ENCODE measurements at places on chromosomes 1 and 21.

GRCh38 chr1:227316456-227316855, 1.8 kb downstream of the CDC42BPA start:
- no peak for DNase-seq

- DNase-seq, result no peak
Measured at GRCh38 chr1:83996621-83997020, 2.3 kb downstream of the TTLL7 start.

- DNase-seq, result no peak
Measured at GRCh38 chr1:162617513-162617912, 14.8 kb upstream of the DDR2 start.

DNA sequence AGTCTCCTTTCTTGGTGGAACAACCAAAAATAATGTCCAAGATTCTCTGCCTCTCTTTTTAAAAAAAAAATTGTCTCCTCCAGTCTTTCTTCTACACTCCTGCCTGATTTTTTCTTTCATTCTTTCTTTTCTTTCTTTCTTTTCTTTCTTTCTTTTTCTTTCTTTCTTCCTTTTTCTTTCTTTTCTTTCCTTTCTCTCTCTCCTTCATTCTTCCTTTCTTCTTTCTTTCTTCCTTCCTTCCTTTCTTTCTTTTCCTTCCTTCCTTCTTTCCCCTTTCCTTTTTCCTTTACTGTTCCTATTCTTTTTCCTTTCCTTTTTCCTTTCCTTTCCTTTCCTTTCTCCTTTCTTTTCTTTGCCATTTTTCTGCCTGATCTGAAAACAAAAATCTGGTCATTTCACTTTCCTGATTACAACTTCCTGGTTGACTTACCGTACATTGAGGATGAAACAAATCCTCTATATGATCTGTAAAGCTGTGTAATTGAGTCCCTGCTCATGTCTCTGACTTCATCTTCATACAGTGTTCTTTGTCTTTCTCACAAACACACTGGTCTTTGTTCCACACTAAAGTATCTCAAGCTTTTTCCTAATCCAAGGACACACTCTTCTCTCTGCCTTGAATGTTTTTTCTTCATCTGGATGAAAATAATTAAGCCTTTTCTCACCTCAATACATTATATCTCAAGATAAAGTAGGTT, 6.1 kb upstream of the KRTAP23-1 start:
- no peak for DNase-seq

DNA sequence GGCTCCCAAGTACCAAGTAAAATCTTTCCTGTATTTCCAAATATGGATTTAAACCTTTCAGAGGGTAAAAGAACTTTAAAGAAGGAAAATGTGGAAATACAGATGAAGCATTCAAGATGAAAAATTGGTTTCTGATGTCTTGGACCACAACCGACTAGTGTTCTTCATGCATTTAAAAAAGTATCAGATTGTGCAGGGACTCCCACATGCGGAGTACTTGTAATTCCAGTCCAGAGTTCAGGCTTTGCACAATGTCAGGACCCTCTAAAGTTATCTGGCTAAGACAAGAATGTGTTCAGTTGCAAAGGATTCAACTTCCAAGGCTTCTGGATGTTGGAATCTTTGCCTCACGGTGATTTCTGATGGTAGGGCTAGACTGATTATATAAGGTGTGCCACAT, 66.7 kb downstream of the RGL1 start:
- DNase-seq, result no peak

DNA sequence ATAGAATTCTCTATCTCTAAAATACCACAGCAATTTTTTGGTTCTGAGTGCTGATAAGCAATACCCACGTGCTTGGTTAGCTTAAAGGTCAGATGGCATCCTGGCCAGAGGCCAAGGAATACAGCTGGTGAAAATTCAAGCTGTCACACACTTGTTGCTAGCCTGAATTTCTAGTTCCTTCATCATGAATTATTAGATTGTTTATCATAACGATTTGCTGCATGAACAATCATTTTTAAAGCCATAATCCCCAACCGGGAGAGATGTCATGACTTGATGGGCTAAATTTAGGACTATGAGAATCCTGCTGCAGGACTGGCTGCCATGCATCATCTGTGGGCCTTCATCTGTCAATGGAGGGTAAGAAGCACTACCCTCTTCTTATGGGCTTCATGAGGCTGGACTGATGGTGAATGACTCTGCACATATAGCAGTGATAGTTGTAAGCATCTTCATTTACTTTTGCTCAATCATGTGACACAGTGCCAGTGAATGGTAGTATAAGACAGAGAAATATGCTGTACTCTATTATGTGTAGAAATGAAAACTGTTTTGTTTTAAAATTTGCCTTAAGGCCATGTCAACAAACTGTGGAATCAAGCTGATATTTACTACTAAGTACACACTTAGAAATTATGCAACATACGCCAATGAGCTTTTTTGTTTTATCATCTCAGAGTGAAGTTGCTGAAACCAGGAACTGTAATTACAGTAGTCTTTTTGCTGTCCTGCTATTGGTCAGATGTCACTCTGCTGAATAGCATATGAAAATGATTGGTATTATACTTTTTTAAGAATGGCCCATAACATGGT, 80.5 kb upstream of the RALGPS2 start:
- DNase-seq, result no peak

GRCh38 chr1:164587617-164588501, 28.9 kb downstream of the PBX1 start:
- no peak for DNase-seq

- no peak for DNase-seq
Measured at GRCh38 chr1:64664299-64664698, 80.6 kb upstream of the RAVER2 start.

DNA sequence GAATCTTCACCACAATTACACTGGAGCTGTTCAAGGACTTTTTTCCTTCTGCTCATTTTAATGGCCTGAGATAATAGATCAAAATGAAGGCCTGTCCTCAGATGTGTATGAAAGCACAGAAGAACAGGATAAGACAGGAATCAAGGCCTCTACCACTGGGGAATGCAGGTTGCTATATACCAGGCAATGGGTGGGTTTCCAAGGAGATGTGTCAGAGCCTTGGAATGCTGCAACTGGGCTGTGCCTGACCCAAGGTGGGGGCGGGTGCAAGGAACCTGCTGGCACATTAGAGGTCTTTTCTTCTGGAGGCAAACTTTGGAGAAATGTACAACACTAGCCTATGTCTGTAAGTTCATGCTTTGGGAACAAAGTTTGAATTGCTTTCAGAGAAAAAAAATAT, 21.7 kb upstream of the LAMC2 start:
- DNase-seq, result no peak

DNA sequence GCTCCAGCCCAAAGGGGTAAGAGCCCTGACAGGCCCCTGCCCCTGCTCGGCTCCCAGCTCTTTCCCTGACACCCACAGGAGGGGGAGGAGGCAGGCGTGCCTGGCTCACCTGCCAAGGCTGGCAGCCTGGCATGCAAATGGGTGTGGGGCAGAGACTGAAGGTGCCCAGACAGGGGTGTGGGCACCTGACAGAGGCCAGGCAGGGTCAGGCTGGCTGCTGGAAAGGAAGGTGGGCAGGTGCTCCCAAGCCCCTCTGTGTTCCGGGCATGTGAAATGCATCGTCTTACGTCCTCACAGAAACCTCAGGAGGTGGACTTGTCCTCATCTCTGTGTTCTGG, 19.4 kb upstream of the CASZ1 start:
- no peak for DNase-seq

DNA sequence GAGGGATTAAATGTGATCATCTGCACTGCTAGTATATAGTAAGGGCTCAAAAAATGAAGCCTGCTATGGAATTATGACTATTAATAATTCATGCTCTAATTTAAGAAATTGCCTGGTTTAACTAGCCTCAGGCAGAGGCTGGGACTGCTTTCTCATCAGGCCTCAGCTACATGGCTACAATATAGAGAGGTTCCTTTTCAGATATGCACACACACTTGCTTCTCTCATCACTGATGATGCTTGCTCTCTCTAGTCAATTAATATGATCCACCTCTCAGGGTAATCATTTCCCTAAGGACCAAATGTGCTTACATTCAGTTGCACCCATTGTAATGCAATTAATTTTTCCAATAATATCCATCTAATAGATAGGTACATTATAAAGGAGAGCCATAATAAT, 324.9 kb upstream of the ST6GALNAC5 start:
- DNase-seq, result no peak

DNA sequence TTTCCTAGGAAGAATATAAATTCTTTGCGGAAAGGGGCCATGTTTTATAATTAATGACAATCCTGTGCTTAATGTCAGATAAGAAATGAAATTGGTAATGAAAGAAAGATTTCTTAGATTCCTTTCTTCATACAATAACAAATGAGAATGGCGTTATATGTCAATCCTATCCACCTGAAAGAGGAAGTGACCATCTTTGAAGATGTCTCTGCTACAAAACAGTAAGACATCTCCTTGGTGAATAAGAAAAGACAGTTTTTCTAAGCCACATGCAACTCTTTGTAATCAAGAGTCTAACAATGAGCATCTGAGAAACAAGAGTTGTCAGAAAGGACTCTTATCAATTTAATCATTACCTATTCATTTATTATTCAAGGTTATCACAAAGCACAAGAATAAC, 286.0 kb downstream of the VAV3 start:
- no peak for DNase-seq

GRCh38 chr1:203145321-203146041, 18.0 kb downstream of the ADORA1 start:
- no peak for DNase-seq

DNA sequence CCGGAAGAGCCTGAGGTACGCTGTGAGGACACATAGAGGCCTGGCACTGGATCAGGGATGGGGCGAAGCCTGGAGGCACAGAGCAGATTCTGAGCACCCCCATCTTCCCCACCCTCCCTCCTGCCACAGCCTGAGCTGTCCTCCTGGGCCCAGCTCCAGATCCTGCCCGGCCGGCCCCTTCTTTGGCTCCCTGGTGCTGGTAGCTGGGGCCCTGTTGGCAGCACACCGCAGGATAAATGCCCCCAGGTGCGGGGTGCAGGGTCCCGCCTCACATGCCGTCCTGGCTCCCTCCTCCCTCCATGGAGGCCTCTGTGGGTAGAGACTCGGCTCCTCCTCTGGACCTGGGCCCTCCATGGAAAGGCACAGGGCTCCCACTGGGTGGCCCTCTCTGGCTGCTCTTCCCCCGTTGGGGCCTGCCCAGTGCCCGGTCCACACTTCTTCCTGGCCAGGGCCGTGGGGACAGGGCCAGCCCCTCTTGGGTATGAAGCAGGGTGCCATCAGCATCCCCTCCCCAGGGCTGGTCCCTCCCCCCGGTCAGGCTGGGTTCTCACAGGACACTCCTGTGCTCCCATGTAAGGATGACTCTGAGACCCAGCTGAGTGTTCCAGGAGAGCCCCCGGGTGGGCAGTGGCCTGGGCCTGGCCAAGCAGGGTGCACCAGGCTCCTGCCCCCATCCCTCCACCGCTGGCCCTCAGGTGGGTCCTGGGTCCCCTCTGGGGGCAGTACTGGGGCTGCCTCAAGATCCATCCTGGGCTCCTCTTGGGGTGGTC, 1.1 kb upstream of the OBSCN start:
- DNase-seq, result peak; percentile 22

GRCh38 chr21:43813656-43813980, 24.2 kb downstream of the RRP1 start:
- no peak for DNase-seq

DNA sequence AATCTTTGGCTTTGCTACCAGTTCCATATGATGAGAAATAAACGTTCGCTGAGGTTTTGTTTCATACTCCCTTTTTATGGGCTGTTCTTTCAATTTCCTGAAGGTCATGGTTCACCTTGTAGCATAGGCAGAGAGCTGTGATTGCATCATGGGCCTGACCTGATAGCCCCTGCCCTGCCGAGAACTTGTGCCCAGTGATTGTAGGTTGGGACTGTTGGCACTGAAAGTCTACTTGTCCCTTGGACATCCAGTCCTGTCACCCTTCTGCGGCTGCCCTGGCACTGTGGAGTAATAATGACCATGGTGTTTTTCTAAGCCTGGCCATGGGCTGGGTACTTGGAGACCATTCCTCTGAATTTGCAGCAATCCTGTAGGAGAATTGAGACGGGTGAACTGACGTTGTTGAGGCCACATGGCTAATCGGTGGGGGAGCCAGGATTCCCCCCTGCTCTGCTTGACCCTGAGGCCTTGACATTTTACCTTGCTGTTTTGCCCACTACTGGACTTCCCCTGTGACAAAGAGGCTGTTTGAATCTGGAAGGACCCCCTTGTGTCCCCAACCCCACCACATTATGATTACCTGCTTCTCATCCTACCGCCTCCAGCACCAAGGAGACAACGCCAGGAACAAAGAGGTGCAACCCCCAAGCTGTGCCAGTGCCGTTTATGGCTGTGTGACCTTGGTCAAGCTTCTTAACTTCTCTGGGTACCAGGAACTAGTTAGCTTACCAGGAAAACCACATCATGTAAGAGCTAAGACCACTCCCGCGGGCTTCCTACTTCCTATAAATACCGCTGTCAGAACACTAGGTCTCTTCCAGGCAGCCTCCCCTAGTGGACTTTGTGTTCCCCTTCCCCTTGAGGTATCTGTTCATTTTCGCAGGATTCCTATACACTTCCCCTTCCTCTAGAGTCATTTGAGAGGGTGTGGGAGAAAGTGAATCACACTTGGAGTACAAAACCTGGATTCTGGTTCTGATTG, 23.4 kb downstream of the SESN2 start:
- DNase-seq, result no peak

GRCh38 chr1:221937155-221937953, 195.5 kb upstream of the DUSP10 start:
- DNase-seq, result no peak

- DNase-seq, result no peak
Measured at GRCh38 chr1:202940561-202940960, 13.5 kb upstream of the KLHL12 start.

- no peak for DNase-seq
Measured at GRCh38 chr1:170114906-170115305, 30.9 kb upstream of the NTMT2 start.

DNA sequence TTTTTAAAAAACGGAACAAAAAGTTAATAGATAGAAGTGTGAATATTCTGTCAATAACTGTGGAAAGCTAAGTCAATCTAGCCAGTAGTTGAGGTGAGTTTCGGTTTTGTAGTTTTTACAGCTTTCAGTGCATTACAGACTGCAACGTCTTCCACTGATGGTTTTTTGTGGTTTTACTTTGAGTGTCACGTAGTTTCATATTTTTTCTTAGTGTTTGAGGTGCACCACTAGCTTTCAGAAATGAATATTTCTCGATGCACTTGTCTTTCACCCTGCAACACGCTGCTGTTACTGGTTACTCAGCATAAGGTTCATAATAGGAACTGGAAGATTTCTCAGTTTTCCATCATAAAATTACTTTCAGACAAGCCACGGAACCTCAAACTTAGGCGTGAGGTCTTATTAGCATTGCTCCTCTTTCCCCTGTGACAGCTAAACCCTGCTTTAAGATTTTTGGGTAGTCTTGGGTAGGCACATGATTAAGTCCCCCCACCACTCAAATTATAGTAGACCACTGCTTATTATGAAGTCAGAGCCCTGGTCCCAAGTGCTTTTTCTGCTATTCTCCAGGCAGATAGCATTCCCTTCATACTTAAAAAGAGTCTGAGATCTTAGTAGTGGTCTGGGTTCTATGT, 1412.7 kb downstream of the KCNT2 start:
- DNase-seq, result no peak

Data from activated T-cell treated with anti-CD3 and anti-CD28 coated beads, Interleukin-2, amount 50 U/mL, for 24 hours (primary cell).